Nucleus accumbens (tissue), 56 donors: ENCODE measurements at places on chromosomes 12 and 14.

DNA sequence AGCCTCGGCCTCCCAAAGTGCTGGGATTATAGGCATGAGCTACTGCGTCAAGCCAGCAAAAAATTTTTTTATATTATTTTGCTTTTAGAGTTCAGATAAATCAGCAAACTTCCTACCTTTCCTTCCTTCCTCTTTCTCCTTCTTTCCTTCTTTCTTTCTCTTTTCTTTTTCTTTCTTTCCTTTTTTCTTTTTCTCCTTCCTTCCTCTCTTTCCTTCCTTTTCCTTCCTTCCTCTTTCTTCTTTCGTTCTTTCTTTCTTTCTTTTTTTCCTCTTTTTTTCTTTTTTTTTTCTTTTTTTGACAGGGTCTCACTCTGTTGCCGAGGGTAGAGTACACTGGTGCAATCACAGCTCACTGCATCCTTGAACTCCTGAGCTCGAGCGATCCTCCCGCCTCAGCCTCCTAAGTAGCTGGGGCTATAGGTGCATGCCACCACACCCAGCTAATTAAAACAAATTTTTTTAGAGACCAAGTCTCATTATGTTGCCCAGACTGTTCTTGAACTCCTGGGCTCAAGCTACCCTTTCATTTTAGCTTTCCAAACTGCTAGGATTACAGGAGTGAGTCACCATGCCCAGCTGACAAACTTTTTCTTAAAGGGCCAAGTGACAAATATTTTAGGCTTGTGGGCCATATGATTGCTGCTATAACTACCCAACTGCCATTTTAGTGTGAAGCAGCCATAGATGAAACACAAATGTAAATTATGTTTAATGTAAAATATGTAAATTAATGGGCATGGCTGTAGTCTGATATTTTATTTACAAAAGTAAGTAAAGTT lies 7.1 kb upstream of the WASHC4 start:
- no peak for DNase-seq

DNA sequence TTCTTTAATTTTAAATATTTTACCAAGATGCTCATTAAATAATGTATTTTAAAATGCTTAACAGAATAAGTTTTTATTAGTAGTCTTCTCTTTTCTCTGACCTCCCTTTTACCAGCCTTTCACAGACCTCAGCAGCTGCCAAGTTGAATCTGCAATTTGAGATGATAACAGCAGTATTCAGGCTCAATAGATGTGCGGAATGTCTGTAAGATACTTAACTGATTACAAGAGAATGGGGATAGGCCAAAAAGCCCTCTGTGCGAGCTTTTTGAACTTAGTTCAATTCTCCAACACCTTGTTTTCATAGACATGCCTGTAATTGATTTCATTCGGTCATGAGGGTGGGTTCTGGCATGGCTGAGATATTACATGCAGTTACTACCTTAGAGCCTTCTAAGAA lies 277.2 kb downstream of the TMTC2 start:
- DNase-seq = no peak

DNA sequence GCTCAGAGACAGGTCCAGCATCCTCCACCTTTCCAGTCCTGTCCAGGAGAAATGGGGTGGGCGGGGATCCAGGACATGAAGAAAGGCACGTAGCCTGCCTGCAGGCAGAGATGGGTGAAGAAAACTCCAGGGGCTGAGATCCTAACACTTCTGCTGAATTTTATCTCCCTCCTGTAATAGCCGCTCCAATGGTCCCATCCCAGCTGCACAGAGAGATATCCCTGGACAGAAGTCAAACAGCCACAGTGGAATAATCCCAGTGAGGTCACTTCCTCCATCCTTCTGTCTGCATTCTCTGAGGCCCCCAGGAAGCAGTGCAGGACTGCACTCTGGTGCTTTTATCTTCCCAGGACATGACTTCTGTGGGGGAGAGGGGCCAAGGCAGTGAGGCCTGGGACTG lies 26.3 kb downstream of the KRT18 start:
- DNase-seq = no peak

DNA sequence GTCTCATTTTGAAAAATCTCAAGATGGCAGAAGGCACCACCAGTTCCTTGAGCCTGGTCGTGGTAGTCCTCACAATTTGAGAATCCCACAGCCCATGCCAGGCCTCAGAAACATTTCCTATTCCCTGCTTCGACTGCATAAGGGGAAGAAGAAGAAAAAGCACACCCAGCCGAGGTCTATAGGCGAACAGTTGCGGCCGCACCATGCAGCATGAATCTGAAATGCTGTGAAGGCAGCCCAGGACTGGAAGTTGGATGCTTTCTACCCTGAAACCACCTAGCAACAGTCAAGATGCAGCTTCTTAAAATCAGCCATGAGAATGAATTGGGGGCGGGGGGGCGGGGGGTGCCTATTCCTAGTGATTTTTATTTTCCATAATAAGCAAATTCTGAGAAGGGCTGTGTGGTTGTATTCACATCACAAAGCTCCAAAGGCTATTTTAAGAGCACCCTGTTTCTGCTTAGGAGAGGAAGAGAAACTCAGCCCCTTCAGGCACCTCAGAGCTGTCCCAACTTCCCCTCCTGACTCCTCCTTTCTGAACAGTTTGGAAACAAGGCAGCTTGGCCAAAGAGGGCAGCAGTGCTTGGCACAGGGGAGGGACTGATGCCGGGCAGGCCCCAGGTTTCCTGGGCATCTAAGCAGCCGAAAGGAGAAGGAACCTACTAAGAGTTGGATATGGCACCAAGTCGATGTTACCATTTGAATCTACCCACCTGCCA lies 172.5 kb upstream of the FOXN3 start:
- peak; percentile 15 for DNase-seq

DNA sequence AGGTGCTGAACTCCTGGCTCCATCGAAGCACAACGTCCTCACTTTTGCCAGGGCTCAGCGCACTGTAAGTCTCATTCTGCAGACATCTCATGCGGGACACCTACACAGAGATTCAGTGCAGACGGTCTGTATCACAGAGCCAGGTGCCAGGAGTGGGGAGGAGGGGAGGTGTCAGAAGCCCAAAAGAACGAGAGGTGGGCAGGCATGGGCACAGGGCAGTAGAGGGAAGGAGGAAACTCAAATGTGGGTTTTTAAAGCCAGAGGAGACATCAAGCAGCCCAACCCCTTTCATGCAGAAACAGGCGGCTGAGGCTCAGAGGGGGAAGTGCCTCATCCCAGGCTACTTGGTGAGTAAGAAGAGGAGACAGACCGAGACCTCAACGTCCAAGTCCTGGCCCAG lies 2.5 kb upstream of the LPAR5 start:
- DNase-seq = no peak

DNA sequence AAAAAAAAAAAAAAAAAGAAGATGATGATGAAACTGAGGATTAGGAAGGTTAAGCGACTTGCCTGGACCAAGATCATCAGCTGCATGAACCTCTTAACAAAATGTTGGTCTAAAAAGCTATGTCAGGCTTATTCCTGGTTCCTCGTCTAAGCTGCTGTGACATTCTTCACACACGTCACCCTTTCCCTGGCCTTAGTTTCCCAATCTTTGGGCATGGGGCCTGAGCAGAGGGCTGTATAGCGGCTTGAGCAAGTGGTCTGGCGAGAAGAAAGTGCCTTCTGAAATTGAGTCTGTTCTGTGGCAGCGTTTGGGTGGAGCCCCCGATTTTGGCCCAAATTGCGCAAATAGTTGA lies 58.7 kb upstream of the CCND2 start:
- DNase-seq = no peak

GRCh38 chr14:85471744-85472143 lies 58.2 kb upstream of the FLRT2 start:
- DNase-seq = no peak

DNA sequence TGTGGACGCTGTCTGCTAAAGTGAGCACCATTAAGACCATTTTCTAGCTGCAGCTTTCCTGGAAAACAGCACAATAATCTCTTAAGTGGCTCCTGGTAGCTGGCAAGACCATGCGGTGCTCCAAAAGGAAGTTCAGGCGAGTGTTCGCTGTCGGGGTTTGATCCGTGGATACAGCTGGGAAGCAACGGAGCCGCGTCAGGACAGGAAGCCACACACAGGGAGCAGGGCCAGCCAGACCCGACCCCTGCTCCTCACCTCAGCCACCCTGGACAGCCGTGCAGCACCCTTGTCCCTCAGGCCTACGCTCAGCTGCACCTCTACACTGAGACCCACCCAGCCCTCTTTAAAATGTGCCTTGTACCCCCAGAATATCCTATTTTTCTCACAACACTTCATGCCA lies 19.4 kb downstream of the ZFYVE21 start:
- DNase-seq = no peak

- DNase-seq = no peak
Observed at GRCh38 chr12:51705450-51705849, 114.4 kb downstream of the SCN8A start.

DNA sequence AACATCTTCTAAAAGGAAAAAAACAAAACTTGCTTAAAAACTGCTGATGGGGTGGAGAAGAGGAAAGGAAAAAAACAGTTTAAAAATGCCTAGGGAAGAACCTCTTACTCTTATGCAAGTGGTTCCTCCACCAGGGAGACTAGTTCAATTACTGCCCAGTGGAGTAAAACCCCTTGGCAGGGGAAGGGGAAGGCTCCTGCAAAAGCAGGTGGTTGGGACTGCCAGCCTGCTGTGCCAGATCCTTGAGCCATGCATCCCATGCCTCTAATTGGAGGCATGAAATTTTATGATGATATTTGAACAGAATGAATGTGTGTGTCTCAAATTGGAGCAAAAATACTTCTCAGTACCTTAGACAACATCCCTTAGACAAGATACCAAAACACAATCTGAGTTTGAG lies 118.8 kb downstream of the FSCB start:
- no peak for DNase-seq

DNA sequence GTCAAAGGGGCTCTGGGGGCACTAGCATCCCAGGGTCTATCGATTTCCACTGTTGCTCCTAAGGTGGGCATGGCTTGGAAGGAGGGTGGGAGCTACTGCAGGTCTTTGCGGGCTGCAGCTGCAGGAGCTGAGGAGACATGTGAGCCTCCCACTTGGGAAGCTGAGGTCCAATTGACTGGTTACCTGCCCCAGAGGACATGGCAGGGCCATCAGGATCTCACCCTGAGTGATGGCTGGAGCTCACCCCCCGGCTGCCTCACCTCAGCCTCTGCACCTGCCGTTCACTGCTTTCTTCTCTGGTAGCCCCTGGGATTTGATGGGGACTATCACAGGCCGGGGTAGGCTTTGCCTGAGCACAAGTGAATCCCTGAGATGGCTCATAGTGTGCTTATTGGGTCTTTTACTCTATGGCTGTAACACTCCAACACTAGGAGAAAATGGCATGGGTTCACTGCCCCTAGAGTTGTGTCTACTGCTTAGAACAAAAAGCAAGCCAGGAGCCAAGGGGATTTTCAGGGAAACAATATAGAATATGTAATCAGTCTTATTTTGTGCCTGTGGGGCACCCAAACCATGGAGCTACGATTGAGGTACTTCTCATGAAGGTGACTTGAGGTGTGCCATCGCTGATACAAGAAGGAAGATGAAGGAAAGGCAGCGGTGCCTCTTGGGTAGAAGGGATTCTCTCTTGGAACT lies 3.2 kb upstream of the KRT4 start:
- DNase-seq = no peak

GRCh38 chr12:118404876-118405521 lies 28.6 kb downstream of the SUDS3 start:
- DNase-seq = peak; percentile 71

- DNase-seq = no peak
Observed at GRCh38 chr14:34824826-34825225, 50.3 kb downstream of the BAZ1A start.

- DNase-seq = no peak
Observed at GRCh38 chr12:93202688-93203087, 175.0 kb upstream of the NUDT4 start.

GRCh38 chr12:131457028-131457310 lies 253.9 kb upstream of the SFSWAP start:
- no peak for DNase-seq

- DNase-seq = no peak
Observed at GRCh38 chr14:106268013-106268727, 741.8 kb downstream of the TMEM121 start.

DNA sequence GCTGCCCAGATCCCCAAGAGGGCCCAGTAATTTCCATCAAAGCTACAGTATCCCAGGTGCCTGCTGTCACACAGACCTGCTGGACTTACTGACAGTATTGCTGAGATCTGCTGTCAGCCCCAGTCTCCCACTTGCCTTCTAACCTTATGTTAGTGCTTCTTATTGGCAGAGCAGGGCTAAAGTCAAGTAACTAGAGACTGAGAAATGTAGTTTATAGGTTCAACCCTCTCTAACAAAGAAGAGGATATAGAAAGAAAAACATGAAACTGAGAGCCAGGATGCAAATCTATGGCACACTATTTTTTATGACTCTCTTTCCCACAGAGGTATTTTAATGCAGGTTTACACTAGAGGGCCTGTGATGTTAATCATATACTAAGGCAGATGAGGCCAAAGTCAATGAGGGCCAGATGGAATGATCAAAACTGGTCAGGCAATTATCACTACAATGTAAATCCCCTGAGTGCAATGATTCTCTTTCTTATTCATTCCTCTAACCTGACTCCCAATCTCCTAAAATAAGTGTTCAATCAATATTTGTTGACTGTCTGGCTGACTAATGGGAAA lies 781.9 kb downstream of the VRK1 start:
- no peak for DNase-seq

DNA sequence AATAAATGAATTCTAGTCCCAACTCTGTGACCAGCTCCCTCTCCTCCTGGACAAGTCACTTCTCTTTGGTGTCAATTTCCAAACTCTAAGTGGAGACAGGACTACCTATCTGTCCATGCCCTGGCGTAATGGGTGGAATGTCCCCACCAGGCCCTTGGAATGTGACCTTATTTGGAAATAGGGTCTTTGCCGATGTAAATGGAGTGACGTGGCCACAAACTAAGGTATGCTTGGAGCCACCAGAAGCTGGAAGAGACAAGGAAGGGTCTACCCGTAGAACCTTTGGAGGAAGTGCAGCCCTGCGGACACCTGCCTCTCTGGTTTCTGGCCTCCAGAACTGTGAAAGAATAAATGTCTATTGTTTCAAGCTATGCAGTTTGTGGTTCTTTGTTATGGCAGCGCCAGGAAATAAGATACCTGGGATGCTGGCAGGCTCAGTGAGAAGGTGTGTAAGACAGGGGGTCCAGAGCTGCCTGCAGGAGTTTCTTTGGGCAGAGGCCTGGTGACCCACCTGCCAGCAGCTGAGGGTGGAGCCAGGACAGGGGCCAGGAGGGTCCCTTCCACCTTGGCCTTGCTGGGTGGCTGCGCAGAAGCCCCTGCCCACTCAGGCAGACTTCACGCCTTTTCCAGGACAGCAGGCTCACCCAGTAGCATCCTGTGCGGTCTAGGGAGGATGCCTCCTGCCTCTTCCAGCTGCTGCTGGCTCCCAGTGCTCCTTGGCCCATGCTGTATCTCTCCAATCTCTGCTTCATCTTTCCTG lies 45.8 kb downstream of the ARL6IP4 start:
- no peak for DNase-seq

DNA sequence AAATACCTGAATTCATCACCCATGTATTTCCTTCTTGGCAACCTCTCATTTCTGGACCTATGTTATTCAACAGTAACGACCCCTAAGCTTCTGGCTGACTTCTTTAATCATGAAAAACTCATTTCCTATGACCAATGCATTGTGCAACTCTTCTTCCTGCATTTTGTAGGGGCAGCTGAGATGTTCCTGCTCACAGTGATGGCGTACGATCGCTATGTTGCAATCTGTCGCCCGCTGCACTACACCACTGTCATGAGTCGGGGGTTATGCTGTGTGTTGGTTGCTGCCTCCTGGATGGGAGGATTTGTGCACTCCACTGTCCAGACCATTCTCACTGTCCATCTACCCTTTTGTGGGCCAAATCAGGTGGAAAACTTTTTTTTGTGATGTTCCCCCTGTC lies 356 bp downstream of the OR4Q2 start:
- no peak for DNase-seq
